ENCODE measurements at places on chromosomes 3 and 15.

GRCh38 chr3:55156851-55157650 lies 229.2 kb upstream of the LRTM1 start:
- DNase-seq = no peak

GRCh38 chr3:175287361-175287963 lies 428.3 kb downstream of the NAALADL2 start:
- DNase-seq = no peak

GRCh38 chr15:52146776-52147175 lies 34.2 kb upstream of the BCL2L10 start:
- no peak for DNase-seq

DNA sequence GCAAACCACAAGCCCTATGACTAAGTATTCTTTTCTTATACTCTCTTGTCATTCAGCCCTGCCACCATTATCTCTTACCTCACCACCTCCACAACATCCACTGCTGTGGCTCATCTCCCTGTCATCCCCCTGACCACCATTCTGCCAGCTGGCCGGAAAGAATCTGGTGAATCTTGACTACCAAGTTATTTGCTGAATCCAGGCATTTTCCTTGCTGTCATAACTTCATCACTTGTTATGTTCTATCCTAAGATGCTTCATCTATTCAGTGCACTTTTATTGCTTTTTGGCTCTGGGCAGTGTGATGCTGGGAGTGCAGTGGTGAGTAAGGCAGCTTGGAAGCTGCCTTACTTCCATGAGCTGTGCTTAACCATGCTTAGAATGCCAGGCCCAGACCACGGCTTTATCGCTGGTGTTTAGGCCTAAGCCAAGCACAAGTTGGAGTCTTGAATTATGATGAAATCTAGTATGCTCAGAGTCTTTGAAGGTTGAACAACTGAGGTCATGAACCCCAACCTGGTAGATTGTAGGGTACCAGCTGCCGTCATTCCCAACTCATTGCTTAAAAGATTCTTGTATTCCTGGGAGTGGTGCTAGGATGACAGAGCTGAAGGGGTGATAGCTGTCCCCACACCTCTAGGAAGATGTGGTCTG lies 27.0 kb upstream of the APH1B start:
- DNase-seq = no peak

GRCh38 chr15:88982946-88983342 lies 69.8 kb upstream of the MFGE8 start:
- DNase-seq = no peak

DNA sequence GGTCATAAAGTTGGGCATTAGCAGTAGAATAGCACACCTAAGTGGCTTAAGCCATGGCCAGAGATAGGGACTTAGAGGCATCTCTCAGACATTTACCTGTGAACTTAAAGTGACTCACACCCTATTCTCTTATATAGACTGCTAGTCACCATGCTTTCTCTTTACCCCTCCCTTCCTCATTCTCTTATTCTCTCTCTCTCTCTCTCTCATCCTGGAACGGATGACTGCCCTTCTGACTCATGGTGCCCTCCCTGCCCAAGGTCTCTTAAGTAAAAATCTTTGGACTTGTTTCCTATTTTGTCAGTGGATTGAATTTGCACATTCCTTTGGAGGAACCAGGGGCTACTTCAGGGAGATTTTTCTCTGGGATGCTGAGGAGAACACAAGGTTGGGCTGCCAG lies 58.8 kb downstream of the NPAP1 start:
- no peak for DNase-seq

GRCh38 chr3:184578822-184579221 lies 17.2 kb downstream of the EPHB3 start:
- DNase-seq = no peak

GRCh38 chr15:66800584-66801235 lies 98.7 kb downstream of the SMAD6 start:
- no peak for DNase-seq

- DNase-seq = no peak
Observed at GRCh38 chr15:45021348-45021747, 1.6 kb upstream of the SORD start.

GRCh38 chr3:77571971-77572715 lies 532.2 kb downstream of the ROBO2 start:
- no peak for DNase-seq

DNA sequence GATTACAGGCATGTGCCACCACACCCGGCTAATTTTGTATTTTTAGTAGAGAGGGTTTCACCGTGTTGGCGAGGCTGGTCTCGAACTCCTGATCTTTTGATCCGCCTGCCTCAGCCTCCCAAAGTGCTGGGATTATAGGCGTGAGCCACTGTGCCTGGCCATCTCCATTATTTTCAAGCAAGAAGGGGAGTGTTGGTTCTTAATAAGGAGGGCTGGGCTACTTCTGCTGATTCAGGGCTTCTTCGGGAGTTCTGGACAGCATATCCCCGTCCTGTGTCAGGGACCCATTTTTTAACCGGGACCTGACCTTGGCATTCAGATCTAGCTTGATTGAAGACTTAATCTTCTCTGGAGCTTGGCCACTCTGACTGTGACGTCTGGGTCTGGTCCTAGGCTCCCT lies 74.1 kb upstream of the SYN2 start:
- no peak for DNase-seq

DNA sequence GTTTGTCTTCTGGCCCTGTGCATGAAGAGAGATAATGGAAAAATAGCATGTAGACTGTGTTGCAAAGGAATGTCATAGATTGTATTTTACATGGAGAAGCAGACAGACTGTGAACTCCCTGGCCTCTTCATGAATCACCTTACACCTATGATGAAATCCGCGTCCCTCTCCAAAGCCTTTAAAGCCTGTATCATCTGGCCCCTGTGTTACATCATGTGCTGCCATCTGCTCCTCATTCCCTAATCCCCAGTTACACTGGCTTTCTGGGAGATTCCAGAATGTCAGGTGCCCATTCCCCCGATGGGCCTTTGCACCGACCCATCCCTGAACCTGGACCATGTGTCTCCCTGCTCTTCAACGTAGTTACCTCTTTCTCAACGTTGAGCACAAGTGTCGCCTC lies 190.8 kb downstream of the ADAMTSL3 start:
- DNase-seq = no peak

DNA sequence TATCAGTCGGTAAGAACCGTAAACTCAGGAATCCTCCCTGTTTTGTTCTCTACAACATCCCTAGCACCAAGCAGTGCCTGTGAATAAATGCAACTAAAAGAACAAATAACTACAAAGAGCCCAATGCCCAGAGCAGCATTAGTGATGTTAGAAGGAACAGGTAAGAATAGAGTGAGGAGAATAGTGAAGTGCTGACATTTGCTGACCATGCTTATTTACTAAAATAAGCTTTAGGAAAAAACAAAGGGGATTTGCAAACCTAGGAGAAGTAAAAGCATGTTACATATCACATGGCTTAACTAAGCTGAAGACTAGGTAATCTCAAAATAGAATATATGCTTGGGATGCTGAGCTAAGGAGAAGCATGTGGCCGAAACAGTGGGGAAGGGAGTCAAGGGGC lies 186.1 kb upstream of the SLC2A2 start:
- no peak for DNase-seq

- no peak for DNase-seq
Observed at GRCh38 chr15:63453186-63453905, 51.0 kb upstream of the USP3 start.

DNA sequence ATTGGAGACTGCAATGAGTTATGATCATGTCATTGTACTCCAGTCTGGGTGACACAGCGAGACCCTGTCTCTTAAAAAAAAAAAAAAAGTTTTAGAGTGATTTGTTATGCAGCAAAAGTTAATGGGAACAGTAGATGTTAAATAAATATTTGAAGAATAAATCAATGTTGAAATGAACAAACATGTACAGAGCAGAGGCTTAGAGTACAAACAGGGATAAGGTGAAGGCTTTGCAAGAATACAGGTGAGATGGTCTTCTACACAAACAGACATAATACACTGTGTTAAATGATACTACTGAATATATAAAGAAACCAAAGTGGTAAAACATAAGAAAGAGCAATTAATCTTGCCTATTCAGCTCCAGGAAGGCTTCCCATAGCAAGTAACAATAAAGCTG lies 265.4 kb downstream of the CNTN3 start:
- DNase-seq = no peak

GRCh38 chr3:56131974-56132590 lies 336.2 kb downstream of the ERC2 start:
- DNase-seq = no peak

- DNase-seq = no peak
Observed at GRCh38 chr3:42493798-42494151, 8.7 kb upstream of the VIPR1 start.

- DNase-seq = peak; percentile 79
Observed at GRCh38 chr3:197380786-197381185, 82.4 kb upstream of the DLG1 start.

DNA sequence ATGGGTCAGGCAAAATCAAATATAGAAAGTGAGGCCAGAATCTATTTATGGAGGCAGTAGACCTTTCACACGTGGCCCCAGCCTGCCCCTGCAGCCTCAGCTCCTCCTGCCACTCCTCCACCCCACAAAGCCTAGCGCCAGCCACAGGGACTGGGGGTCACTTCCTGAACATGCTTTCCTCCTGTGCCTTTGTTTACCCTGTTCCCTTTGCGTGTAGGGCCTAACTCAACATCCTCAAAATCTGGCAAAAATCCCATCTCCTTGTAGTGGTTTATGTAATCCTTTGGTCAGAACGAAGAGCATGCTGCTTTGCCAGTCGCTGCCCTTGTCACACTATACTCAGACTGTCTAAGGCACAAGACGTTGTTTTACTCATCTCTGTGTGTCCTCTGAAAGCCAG lies 39.6 kb downstream of the KBTBD12 start:
- no peak for DNase-seq

GRCh38 chr15:93610944-93611343 lies 521.9 kb upstream of the RGMA start:
- no peak for DNase-seq

DNA sequence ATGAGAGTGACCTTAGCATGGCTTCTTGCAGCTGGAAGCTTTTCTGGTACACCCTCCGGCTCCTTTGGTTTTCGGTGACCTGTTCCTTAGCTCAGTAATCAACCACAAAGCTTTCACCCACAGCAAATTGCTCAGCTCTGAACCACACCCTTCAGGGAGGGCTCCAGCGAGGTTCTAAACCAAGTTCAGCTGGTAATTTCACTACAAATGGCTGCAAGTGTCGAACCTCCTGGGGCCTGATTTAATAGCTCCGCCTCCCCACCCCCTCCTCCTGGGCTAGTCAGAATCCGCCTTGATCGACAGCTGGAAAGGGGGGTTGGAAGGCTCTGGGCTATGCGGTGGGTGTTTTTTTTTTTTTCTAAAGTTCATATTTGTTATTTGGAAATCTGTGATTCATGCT lies 150.9 kb upstream of the MCTP2 start:
- DNase-seq = no peak

GRCh38 chr3:117512975-117513374 lies 803.4 kb downstream of the TUSC7 start:
- no peak for DNase-seq

GRCh38 chr3:40623567-40623966 lies 98.8 kb downstream of the ZNF621 start:
- no peak for DNase-seq
